NCI-H187 (cell line): ENCODE measurements at places on chromosomes 1 and 21.

DNA sequence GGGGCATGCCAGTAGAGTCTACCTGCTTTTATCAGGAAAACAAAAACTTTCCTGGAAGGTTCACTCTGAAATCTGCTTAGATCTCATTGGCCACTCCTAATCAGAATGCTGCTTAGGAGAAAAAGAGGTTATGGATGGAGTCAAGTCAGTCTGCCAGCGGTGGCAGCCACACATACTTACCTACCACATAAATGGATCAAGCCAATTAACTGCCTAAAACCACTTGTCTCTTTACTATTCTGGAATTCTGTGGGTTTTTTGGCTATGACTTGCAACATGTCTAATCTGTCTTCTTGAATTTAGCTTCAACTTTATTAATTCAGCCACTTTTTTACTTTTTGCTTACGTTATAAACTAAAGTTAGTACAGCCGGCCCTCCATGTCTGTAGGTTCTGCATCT, 140.2 kb upstream of the SERTAD4 start:
- no peak for DNase-seq

DNA sequence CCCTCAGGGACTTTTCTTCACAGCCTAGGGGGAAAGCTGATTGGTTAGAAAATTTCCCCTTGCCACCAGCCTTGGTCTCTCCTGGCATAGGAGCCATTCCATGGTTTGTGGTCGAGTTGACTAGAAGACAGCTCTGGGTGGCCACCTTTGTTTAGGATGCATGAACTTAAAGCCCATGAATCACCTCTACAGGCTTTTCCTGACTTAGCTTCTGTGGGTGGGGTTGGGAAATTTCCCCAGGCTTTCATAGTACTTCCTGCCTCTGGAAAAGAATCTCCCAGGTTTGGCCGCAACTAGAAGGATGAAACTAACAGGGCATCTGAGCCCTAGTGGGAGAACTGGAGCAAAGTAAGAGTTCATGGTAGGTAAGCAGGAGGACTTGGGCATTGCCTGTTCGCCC, 72.6 kb downstream of the SNRPE start:
- DNase-seq, result no peak

DNA sequence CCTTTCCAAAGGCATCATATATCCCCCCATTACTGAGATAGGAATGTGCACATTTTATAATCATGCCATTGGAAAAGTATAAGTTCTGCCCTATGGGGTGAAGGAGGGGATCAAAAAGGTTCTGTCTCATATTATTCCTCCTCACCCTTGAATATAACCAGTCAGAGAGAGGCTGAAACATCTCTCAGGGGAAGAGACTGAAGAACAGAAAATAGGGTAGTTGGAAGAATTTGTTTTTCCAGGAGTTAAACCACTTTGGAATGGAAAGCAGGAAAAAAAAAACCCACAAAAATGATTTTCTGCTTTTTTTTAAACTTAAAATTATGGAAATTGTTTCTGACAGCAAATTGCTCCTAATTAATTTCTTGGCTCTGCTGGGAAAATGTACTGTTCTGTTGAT, 52.8 kb upstream of the BEND5 start:
- no peak for DNase-seq

DNA sequence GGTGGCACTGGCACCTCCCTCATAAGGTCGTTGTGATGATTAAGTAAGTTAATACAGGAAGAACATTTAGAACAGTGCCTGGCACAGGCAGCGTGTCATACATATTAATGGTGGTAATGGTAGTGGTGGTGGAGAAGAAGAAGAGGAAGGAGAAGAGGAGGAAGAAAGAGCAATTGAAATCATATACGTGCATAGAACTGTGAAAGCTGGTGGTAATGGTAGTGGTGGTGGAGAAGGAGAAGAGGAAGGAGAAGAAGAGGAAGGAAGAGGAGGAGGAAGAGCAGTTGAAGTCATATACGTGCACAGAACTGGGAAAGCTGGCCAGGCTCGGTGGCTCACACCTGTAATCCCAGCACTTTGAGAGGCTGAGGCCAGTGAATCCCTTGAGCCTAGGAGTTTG, 121.3 kb upstream of the HOOK1 start:
- no peak for DNase-seq

GRCh38 chr1:203320591-203321272, 15.4 kb downstream of the BTG2 start:
- peak; percentile 100 for DNase-seq

- no peak for DNase-seq
These were observed 3.5 kb upstream of the PRAMEF12 start for GRCh38 chr1:12769976-12770505.
